ENCODE measurements at places on chromosomes 13 and 19. TPM values are rescaled to one million over a fixed set of nuclear protein-coding genes. Genes with fewer than 3 reads are reported as not detected.
A peak's percentile ranks its signal among the peaks of the same experiment; 100 is the strongest.

The TMEM238 gene
- total RNA-seq, result 17.0 TPM

DNA sequence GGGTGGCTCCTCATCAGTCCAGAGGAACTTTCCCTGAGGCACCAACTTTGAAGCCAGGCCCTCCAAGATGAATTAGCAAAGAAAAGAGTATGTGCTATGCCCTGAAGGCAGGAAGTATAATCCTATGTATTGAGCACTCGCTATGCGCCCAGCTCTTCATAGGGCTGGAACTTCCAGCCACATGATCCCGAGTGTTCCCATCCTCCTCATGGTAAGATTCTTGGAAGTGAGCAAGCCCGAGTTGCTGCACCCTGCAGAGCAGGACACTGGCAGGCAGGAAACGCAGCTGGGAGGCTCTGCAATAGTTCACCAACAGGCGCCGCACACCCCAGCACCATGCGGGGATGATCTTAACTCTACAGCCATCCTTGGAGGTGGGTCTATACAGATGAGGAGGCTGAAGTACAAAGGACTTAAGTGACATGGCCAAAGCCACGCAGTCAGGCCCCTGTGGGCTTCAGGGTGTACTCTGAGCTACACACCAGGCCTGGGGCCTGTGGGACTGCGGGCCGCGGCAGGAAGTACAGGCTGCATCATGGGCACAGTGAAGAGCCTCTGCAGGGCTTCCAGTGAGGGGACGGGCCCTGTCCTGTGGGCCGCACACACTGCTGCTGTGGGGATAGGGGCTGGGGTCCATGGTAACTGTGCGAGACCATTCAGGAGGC is 25.1 kb downstream of the C19orf47 start:
- DNase-seq, result no peak

DNA sequence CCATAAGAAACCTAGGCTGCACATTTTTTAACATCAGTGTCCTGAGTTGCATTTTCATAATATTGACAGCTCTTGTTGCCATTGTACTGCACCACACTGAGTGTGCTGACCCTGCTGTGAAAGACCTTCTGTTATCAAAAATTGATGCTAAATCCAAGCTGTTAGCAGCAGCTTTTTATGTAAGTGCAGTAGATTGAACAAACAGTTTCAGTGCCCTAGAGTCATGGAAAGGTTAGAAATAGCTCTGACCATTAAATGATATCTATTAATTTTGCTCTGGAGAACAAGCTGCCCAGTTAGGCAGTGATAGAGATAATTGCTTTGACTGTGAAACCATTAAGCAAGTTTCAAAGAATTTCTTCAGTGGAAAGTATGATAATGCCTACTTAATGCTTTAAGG is 1289.2 kb upstream of the PCDH20 start:
- DNase-seq, result no peak

DNA sequence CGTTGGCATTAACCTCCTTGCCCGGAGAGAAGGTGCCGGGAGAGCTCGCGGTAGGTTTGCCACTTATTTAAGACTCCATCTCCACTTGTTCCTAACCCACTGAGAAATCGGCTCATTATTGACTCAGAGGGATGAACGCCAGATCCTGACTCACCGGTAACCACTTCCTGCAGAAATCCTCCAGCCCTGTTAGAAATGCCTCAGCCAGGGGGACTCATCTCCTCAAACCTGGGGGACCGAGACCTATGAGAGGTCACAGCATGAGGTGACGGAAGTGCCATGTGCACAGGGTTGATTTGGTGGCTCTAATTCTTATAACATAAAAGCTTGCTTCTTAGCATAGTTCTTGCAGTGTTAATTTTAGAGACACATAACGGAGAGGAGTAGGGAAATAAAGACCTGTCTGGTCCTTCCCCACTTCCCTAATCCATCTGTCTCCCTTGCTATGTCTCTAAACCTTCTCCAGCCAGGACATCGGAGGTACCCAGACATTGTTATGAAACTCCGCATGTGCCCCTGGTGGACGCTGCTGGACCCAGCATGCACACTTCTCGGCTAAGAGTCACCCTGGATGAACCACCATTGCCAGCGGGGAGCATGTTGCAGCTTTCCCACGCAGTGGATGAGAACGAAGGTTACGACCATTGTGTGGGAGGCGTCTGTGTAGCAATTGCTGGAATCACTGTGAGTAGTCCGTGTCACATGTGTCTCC is 158.9 kb downstream of the EFNB2 start:
- DNase-seq, result no peak

DNA sequence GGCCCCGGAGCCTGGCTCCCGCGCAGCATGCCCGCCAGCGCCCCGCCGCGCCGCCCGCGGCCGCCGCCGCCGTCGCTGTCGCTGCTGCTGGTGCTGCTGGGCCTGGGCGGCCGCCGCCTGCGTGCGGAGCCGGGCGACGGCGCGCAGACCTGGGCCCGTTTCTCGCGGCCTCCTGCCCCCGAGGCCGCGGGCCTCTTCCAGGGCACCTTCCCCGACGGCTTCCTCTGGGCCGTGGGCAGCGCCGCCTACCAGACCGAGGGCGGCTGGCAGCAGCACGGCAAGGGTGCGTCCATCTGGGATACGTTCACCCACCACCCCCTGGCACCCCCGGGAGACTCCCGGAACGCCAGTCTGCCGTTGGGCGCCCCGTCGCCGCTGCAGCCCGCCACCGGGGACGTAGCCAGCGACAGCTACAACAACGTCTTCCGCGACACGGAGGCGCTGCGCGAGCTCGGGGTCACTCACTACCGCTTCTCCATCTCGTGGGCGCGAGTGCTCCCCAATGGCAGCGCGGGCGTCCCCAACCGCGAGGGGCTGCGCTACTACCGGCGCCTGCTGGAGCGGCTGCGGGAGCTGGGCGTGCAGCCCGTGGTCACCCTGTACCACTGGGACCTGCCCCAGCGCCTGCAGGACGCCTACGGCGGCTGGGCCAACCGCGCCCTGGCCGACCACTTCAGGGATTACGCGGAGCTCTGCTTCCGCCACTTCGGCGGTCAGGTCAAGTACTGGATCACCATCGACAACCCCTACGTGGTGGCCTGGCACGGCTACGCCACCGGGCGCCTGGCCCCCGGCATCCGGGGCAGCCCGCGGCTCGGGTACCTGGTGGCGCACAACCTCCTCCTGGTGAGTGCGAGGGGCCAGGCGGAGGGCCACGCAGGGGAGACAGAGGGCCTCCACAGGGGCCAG is at the start of gene KL:
KL (plus strand) TSS at position 10 of the 909 bp plus-strand sequence; CDS start at position 28, 18 bp downstream.
- peak; percentile 67 for DNase-seq

- no peak for DNase-seq
Measured at GRCh38 chr13:53501387-53501786, 472.8 kb downstream of the OLFM4 start.

GRCh38 chr19:14310055-14310454 is 71.2 kb upstream of the ADGRE5 start:
- DNase-seq, result no peak

GRCh38 chr19:1312767-1313694 is 27.4 kb downstream of the EFNA2 start:
- no peak for DNase-seq

DNA sequence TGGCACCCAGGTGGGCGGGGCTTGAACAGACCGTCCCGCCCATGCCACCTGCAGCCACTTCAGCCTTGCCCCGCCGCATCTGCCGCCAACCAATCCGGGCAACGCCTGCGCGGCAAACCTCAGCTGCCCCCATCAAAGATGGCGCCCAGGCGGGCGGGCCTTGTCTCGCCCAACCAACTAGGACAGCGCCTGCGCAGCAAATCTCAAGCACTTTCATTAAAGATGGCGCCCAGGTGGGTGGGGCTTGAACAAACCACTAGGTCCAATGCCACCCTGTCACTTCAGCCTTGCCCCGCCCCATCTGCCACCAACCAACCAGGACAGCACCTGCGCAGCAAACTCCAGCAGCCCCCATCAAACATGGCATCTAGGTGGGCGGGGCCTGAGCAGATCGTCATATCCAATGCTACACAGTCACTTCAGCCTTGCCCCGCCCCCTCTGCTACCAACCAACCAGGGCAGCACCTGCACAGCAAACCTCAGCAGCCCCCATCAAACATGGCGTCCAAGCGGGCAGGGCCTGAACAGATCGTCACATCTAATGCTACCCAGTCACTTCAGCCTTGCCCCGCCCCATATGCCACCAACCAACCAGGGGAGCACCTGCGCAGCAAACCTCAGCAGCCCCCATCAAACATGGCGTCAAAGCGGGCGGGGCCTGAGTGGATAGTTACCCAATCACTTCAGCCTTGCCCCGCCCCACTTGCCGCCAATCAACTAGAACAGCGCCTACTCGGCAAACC is 1.4 kb downstream of the PEG3 start:
- peak; percentile 35 for DNase-seq

The CD37 gene
- total RNA-seq, result 258 TPM

The ZNF414 gene
- 38.2 TPM for total RNA-seq

The HTR2A gene
- not detected for total RNA-seq

DNA sequence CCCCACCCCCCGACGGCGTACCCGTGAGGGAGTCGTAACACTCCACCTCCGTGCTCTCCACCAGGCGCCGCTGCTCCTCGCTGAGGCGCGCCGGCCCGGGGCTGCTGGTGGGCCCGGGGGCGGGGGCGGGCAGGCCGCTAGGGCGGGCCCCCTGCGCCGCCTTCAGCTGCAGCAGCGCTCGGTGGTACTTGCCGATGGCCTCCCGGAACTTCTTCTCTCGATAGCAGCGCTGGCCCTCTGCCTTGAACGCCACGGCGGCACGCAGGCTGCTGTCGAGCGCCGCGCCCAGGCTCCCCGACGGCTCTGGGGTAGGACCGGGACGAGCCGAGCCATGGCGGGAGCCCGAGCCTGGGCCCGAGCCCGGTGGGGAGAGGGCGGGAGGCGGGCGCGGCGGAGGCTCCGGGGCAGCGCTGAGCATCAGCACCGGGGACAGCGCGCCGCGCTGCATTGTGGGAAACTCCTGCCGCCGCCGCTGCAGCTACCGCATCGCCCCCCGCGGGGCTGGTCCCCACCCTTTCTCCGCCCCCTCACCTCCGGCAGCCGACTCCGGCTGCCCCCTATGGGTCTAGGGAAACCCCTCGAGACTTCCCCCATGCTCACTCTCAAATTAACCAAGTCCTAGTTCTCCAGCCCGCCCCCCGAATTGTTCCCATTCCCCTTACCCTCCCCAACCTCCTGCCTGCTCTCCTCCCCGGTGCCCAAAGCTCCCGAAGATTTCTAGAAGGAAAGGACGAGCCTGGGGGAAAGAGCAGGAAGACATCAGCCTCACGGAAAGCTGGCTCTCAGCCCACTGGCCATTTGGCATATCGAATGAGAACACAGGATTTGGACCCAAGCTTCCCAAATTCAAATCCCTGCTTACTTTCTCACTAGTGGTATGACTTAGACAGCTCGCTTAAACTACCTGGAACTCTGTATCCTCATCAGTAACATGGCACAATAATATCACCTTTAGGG is at the start of gene TTC9B:
TTC9B (minus strand) TSS at position 451 of the 957 bp plus-strand sequence; CDS start at position 448, 3 bp downstream.
- peak; percentile 80 for DNase-seq

DNA sequence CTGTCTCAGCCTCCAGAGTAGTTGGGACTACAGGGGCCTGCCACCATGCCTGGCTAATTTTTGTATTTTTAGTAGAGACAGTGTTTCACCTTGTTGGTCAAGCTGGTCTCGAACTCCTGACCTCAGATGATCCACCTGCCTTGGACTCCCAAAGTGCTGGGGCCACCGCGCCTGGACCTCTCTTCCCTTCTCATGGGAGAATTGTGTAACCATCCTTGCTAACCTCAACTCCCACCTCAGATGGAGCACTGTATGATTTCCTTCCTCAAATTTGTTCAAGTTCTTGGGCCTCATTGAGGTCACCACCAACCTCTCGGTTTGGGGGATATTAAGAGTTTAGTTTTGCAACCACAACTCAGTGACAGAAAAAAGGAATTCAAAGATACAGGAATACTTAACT is 10.7 kb downstream of the LILRA5 start:
- DNase-seq, result no peak

The MAP2K2 gene
- 210 TPM for total RNA-seq

DNA sequence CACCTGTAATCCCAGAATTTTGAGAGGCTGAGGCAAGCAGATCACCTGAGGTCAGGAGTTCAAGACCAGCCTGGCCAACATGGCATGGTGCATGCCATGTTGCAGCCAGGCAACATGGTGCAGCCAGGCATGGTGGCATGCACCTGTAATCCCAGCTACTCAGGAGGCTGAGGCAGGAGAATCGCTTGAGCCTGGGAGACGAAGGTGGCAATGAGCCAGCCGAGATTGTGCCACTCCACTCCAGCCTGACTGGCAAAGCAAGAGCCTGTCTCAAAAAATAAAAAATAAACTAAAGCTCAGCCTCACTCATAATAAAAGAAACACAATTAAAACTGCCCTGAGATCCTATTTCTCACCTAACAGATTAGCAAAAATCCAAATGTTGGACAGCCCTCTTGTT is 49.7 kb upstream of the MAP3K10 start:
- DNase-seq, result no peak

DNA sequence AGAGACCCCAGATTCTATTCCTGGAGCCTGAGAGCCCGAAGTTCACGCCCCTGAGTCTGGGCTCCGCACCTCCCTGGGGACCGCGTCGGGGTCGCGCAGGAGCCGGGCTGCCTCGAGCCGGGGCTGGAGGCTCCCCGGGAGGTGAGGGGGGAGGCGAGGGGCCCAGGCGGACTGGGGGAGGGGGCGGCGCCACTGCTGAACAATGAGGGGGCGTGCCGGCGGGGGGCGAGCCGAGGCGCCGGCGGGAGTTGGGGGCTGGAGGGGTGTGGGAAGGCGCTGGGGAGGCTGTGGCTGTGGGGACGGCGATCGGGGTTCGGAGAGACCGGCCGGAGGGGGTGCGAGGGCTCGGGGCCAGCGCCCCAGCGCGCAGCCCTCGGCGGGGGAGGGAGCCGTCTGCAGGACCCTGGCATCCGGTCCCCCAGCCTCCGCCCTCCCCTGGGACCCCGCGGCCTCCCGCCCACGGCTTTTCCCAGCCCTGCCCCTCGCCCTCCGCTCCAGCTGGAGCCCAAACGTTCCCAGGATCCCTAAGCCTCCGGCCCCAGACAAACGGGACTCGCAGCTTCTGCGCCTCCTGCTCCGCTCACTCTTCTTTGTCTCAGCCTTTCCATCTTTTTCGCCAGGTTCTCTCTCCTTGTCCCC is 922 bp downstream of the PLEKHG2 start:
- DNase-seq, result no peak

- peak; percentile 41 for DNase-seq
Measured at GRCh38 chr19:4368128-4368820, 24.9 kb downstream of the MPND start.

DNA sequence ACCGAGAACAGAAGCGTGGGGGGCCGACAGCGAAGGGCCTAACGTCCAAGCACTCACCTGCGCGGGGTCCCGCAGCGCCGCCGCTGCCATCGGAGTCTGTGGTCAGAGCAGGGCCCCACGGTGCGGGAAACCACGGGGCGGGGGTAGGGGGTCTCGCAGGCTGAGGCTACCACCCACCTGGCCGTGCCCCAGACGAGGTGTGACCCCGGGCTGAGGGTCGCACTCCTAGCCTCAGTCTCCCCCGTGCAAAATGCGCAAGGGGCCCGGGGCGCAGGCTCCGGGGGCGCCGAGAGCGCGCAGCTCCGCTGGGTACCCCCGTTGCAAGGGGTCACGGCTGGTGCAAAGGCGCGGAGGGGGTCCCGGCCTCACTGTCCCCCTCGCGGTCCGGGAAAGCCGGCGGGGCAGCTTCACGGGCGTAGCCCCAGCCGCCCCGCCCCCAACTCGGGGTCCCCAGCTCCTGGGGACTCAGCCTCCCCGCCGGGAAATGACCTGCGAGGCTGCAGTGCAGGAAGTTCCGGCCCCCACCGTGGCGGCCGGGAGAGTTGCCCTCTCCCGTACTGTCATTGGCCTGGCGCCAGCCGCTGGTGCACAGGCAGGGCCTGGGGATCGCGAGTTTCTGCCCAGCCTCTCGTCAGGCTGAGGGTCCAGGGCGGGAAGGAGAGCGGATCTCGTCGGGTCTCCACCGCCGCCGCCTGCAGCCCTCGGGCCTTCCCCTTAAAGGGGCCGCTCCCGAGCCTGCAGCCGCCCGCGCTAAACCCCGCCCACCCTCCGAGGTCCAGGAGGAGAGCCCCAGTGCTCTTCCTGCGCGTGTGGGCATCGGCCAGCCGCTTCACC is at the start of gene ZNF792:
ZNF792 (minus strand) TSS at position 657 of the 834 bp plus-strand sequence; CDS start at position 90, 567 bp downstream.
- peak; percentile 69 for DNase-seq

GRCh38 chr19:17001603-17002183 is 24.9 kb downstream of the CPAMD8 start:
- peak; percentile 78 for DNase-seq
